ENCODE measurements at places on chromosomes 3 and 15. TPM values are rescaled to one million over a fixed set of nuclear protein-coding genes. Genes with fewer than 3 reads are reported as not detected.

PLA2G4E gene
- total RNA-seq, result not detected

SLCO2A1 gene
- total RNA-seq, result 7.9 TPM

CPN2 gene
- total RNA-seq, result not detected

TMEM207 gene
- not detected for total RNA-seq

GPR156 gene
- not detected for total RNA-seq

TMEM158 gene
- 0.87 TPM for total RNA-seq

GNAT1 gene
- total RNA-seq, result not detected

TIGIT gene
- total RNA-seq, result not detected

DNA sequence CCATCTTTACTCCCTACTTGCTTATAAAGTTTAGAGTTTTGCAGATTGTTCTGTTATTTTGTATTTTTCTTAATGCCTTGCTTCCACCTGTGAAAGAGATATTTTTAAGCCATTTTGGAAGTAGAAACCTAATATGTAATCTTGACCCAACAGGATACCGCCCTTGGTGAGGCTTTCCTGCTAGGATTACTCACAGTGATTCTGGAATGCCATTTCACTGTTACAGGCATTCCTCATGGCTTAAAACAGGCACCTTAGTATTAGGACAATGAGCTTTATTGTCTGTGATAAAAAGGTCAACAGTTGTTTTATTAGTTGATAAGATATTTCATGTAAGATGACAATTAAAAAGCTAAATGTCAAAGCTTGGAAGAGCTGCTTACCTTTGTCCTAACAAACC is 58.2 kb downstream of the PHLDB2 start:
- peak; percentile 89 for DNase-seq

- DNase-seq, result peak; percentile 45
Measured at GRCh38 chr3:86969500-86970189, 21.3 kb downstream of the VGLL3 start.

DNA sequence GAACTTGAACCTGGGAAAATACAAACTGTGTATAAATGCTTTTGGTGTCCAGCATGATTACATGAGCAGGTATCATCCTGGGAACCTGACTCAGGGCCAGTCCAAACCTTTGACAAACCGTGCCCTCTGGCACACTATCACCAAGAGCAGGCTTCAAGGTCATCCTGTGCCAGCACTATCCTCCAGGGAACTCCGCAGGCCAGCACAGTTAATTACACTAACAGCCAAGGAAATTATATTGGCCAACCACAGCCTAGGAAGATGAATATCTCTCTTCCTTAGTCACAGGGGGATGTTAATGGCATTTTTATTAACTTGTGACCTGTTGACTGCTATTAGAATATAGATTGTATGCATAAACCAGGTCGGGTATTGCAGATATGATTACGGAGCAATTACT is 262.0 kb downstream of the TUSC7 start:
- no peak for DNase-seq

- no peak for DNase-seq
Measured at GRCh38 chr3:106740116-106740515, 637.1 kb upstream of the CCDC54 start.

- DNase-seq, result no peak
Measured at GRCh38 chr3:4804161-4805058, 174.8 kb upstream of the BHLHE40 start.
